ENCODE measurements at places on chromosomes 16 and 17.

GRCh38 chr17:83005639-83006038 is 73.8 kb upstream of the METRNL start:
- DNase-seq = no peak

DNA sequence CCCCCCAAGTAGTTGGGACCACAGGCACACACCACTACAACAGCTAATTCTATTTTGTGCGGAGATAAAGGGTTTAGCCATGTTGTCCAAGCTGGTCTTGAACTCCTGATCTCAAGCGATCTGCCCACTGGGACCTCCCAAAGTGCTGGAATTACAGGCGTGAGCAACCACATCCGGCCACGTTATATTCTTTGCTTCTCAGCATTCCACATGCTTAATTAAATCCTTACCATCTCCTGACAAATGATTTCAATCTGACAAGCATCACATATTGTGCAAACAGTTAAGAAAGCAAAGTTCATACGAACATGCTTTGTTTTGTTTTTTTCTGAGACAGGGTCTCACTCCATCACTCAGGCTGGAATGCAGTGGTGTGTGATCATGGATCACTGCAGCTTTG is 18.2 kb downstream of the HIGD1B start:
- DNase-seq = no peak

- no peak for DNase-seq
These were observed 199.1 kb downstream of the XYLT1 start for GRCh38 chr16:17271687-17272086.

DNA sequence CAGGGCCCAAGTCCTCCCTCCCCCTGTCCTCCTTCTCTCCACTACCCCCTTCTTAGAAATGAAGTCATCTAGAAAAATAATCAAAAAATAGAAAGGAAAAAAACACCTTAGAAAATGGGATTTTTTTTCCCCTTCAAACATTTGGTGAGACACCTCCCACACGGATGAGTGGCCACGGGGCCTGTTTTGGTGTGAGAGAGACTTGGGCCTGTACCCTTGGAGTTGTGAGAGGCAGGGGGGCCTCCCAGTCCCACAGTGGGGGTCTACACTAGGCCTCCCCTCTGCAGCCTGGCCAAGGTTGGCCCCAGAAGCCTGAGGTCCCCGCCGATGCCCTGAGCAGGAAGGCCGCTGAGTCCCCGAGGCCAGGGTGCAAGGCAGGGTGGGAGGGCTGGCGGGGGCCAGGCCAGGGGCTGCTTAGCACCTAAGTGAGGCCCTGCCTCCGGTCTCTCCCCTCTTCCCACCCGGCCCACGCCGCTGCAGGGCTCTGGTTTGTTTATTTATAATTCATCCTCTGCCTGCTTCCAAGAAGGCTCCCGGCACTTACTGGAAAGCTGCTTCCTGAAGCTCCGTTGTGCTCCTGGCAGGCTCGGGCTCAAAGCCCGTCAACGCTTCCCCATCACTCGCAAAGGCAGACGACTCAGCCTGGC is 26.4 kb downstream of the NPTX1 start:
- DNase-seq = no peak

- DNase-seq = peak; percentile 76
These were observed 24.0 kb upstream of the VPS4A start for GRCh38 chr16:69286941-69287713.

GRCh38 chr16:3328643-3329042 is 23.3 kb downstream of the ZNF75A start:
- no peak for DNase-seq

DNA sequence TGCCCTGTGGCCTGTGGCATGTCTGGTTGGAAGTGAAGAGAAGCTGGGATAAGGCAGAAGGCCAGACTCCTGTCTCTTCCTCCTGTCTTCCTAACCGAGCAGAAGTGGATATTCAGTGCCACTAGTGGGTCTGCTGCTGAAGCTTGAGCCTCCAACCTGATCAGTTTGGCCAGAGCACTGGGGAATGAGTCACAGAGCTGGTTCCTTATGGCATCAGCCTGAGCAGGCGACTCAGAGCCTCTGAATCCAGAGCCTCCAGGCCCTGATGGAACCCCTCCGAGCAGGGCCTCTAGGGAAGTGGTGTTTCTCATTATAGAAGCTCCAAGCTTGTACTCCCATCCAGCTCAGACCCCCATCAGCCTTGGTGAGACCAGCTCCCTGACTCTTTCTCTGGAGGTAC is 2.0 kb downstream of the WSCD1 start:
- DNase-seq = no peak

- peak; percentile 96 for DNase-seq
These were observed 25.3 kb downstream of the G6PC3 start for GRCh38 chr17:44095647-44096496.

GRCh38 chr17:68924793-68925720 is 30.1 kb downstream of the ABCA8 start:
- DNase-seq = no peak

GRCh38 chr17:38447502-38448085 is 19.3 kb downstream of the ARHGAP23 start:
- DNase-seq = no peak

GRCh38 chr17:31842195-31843069 is 16.6 kb downstream of the COPRS start:
- DNase-seq = peak; percentile 93

DNA sequence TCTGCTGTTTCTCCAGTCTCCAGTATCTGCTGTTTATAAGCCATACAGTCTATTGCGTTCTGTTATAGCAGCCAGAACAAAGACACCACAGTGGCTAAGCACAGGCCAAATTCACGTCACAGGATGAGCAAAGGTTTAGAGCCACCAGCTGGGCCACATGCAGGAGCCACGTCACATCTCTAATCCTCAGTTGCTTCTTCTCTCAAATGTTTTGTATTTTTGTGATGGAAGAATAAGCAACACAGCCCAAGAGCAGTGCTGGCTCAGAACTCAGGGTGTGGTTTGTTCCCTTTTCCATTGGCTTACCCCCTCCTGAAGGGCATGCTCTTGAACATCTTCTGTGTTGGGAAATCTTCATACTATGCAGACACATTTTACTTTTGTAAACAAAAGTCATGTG is 309.4 kb upstream of the CDH5 start:
- DNase-seq = no peak

DNA sequence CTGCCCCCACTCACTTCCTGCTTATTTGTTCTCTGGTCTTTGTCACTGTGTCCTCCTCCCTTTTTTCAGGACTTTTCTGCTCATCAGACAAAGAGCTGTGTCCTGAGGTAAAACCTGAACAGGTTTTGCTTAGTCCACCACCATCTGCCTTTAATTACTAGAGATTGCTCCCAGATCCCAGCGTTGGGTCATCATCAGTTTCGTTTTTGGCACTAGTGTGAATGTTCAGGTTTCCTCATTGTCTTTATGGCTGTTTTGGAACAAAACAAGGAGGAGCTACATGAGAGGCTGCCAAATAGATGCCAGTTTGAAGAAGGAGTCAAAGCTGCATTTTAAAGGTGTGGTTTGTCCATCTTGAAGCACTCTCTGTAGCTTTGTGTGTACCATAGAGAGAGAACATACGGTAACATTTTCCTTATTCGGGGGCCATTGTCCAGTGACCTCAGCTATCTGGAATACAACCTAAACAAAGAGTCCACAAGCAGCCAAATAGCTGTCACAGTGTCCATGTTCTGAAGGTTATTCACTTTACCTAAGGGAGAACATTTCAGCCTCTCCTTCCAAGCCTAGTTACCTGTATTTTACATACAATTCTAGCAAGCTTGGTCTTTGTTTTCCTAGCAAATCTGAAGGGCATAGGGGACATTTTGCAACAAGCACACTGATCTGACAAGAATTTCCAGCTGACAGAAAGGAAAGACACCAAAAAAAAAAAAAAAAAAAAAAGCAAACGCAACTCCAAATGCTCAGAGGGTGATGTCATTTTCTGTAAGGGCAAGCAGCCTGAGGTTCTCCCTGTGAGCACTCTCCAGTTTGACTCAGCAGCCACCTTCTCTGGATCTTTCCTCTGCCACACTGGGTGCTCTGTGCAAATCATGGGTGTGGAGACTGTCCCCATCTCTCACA is 196.1 kb downstream of the NTN1 start:
- DNase-seq = no peak

DNA sequence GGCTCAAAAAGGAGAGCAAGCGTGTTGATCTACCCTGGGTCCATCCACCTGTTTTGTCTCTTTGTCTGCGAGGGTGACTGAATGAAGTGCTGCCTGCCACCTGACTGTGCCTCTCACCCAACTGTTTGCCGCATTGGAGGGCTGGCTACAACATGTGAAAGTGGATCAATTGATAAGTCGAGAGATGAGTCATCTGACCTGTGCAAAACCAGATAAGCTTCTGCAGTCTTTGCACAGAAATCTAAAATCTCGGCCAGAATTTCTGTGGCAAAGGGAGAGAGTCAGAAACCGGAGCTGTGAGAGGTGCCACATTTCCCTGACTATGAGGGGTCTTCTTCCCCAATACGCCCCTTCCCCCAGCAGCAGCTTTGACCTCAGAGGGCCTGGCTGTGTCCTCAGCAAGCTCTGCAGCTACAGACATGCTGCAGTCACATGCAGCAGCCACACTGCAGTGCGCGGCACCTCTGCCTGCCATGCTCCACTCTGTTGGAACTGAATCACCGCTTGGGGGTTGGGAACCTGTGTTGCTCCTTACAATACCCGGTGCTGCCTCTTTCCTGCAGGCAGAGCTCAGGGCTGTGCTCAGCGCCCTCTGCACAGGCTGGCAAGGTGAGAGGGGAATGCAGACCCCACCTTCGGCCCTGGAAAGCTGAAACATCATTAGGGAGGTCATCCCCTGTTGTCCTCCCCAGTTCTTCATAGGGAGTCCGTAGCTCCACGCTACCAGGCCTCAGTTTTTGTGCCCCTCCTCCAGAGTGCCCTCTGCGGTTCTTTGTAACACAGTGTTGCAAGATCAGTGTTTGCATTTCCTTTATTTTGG is 16.2 kb upstream of the HAS3 start:
- peak; percentile 75 for DNase-seq

DNA sequence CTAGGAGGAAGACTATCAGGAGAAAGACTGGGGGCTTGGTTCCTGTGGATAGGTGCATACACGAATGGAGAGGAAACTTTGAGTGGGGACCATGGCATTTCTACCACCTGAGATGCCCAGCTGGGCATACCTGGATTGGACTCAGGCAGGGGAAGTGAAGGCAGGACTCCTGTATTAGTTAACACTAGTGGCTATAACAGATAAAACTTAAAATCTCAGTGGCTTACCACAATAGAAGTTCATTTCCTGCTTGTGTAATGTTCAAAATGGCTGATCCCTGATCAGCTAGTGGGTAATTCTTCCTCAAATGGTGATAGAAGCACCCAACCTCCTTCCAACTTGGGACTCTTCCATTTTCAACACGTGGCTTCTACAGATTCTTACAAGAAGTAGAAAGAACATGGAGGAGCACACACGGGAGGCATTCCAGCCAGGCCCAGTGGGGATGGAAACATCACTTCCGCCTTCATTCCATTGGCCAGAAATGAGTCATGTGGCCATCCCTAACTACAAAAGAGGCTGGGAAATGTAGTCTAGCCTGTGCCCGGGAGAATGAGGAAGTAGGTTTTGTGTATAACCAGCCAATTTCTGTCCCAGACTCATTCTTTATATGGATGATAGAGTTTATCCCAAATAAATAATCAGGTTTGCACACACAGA is 112.1 kb downstream of the UTP18 start:
- peak; percentile 79 for DNase-seq

DNA sequence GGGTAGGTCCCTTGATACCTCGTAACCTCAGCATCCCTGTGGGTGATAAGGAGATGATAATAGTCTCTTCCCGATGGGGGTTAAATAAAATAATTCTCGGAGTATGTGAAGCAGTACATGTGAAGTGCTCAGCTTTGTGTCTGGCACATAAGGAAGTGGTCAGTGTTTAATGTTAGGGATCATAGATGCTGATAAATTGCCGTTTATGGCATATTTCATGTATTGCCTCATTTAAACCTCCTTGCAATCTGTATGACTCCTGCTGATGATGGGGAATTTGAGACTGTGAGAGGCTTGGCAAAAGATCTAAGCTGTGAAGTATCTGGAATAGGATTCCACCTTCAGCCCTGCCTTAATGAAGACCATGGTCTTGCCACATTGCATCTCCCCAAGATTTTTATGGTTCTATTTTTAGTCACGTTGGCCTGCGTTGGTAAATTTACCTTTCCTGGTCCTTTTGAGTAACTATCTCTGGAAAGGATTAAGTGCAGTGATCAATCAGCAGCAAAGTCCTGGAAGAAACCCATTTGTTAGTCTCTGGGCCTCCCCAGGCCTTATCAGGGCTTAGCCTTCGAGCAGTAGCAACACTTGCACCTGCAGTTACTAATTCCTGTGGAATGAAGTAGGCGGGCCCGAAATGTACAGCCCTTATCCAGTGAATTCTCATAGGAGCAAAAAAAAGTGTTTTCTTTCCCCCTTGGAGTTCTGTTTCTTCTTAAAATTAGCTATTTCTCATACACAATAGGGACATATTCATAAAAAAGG is 144.9 kb downstream of the WWOX start:
- no peak for DNase-seq

DNA sequence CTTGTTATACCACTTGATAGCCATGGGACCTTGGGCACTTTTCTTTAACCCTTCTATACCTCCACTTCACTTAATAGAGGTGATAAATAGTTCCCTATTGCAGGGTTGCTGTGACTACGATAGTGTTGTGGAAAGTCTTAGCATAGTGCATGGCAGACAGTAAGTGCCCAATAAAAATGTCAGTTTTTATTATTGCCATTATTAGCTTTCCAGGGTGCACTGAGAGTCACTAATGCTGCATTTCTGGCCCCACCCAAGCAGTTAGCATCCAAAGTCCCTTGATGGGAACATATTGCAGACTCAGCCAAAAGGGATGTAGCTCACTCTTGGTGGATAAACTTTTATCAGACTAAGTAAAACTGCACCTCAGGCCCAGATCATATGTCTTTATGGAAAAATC is 41.5 kb upstream of the TEKT3 start:
- DNase-seq = no peak

- no peak for DNase-seq
These were observed 148.0 kb downstream of the KCNJ12 start for GRCh38 chr17:21524211-21524591.

- DNase-seq = no peak
These were observed 225.4 kb downstream of the IRF8 start for GRCh38 chr16:86124321-86124720.

- DNase-seq = peak; percentile 94
These were observed 231.9 kb downstream of the SEC14L1 start for GRCh38 chr17:77372444-77373298.

- peak; percentile 89 for DNase-seq
These were observed at the start of gene TMEM106A for GRCh38 chr17:43211480-43212402. Gene TMEM106A (plus strand): TSS chr17:43211875. CDS start chr17:43213042, 1,167 bp downstream.

DNA sequence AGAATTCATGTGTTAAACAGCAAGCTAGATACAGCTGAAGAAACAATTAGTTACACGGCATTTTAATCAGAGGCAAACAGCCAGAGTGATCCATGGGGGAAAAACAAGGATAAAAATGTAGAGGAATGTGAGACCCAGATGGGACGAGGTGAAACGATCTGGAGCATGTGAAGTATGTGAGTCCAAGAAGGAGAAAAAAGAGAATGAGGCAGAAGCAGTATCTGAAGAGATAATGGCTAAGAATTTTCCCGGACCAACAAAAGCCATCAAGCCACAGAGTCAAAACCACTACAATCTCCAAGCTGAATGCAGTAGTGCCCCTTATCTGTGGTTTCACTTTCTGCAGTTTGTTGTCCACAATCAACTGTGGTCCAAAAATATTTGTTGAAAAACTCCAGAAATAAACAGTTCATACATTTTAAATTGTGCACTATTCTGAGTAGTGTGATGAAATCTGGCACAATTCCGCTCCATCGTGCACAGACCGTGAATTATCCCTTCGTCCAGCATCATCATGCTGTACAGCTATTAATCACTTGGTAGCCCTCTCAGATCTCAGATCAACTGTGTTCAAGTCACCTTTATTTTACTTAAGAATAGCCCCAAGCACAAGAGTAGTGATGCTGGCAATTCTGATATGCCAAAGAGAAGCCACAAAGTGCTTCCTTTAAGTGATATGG is 18.8 kb downstream of the MYH10 start:
- DNase-seq = peak; percentile 38

Data from GM23338 (cell line).